NCI-H1105 treated with DMSO at 0.1 percent for 48 hours (cell line): ENCODE measurements at places on chromosomes 7 and 10.

DNA sequence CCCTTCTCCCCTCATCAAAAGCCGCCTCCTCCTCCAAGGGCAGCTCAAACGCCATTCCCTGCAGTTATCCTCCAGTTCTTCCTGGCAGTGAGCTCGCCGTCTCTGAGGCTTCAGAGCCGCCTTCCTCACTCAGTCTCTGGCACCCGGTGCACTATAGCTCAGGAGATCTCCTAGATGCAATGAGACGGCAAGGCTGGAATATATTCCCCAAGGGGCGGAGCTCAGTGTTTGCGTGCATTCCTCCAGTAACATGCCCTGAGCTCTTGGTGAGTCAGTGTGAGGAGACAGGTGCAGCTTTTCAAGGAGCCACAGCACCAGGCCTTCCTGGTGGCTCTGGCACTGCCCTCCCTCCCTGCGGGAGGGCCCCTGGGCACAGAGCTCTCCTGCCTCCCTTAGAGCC is 512.6 kb upstream of the FOXK1 start:
- no peak for DNase-seq

- no peak for DNase-seq
Measured at GRCh38 chr7:158495216-158495615, 92.4 kb downstream of the PTPRN2 start.

DNA sequence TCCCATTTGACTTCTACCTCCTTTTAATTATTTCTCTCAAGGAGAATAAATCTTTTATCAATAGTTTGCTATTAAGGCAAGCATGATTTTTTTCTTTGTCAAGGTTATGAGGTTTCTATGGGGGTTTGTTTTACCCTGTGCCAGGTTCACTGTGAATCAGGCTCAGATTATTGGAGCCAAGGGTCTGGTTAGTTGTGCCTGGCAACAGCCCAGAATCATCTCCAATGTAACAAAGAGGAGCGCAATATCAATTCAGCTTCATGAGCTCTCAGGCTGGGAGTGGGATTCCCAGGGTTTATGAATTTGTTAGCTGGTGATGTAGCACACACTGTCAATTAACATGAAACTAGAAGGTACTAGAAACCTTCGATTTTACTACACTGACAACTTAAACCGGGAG is 73.2 kb downstream of the AASS start:
- DNase-seq, result peak; percentile 11

DNA sequence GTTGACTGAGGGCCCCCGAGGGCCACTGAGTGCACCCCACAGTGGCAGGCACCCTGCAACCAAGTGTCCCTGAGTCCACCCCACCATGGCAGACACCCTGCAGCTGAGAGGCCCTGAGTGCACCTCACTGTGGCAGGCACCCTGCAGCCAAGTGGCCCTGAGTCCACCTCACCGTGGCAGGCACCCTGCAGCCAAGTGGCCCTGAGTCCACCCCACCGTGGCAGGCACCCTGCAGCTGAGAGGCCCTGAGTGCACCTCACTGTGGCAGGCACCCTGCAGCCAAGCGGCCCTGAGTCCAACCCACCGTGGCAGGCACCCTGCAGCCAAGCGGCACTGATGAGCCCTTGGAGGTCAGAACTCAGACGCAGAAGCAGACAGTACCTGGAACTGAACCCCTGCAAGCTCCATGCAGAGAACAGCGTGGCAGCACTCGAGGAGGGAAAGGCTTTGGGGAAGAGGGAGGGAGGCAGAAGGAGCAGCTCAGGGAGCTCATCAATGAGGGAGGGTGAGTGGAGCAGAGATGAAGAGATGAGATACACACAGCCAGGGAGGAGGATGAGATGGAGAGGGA is 156.5 kb downstream of the WDR37 start:
- DNase-seq, result no peak

DNA sequence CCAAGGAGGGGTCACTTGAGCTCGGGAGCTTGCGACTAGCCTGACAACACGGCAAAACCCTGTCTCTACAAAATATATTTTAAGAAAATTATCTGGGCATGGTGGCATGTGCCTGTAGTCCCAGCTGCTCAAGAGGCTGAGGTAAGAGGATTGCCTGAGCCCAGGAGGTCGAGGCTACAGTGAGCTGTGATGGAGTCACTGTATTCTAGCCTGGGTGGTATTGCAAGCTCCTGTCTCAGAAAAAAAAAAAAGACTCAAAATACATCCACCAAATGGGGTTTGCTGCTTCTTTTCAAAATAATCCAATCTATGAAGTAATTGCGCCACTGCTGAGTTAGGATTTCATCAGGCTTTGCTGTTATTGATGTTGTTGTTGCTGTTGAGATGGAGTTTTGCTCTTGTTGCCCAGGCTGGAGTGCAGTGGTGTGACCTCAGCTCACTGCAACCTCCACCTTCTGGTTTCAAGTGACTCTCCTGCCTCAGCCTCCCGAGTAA is 11.1 kb upstream of the VIM start:
- DNase-seq, result no peak

GRCh38 chr7:54811846-54812254 is 52.8 kb upstream of the SEC61G start:
- no peak for DNase-seq

- no peak for DNase-seq
Measured at GRCh38 chr7:30351286-30351685, 66.9 kb downstream of the ZNRF2 start.

DNA sequence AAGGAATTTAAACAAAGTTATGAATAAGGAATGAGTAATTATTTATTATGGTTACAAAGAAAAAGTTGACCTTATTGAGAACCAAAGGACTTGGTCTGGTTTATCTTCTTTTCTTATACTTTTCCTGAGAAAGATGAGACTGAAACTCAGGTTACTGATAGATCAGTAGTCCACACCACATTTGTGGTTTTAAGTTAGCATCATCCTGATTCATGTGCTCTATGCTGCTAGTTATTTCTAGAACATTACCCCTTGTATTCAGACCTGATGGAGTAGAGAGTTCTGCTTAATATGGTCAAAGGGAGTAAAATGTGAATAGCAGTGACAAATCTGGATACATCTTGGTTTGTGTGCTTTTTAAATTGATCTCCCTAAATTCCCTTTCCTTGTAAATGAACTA is 63.8 kb downstream of the FOXP2 start:
- no peak for DNase-seq

DNA sequence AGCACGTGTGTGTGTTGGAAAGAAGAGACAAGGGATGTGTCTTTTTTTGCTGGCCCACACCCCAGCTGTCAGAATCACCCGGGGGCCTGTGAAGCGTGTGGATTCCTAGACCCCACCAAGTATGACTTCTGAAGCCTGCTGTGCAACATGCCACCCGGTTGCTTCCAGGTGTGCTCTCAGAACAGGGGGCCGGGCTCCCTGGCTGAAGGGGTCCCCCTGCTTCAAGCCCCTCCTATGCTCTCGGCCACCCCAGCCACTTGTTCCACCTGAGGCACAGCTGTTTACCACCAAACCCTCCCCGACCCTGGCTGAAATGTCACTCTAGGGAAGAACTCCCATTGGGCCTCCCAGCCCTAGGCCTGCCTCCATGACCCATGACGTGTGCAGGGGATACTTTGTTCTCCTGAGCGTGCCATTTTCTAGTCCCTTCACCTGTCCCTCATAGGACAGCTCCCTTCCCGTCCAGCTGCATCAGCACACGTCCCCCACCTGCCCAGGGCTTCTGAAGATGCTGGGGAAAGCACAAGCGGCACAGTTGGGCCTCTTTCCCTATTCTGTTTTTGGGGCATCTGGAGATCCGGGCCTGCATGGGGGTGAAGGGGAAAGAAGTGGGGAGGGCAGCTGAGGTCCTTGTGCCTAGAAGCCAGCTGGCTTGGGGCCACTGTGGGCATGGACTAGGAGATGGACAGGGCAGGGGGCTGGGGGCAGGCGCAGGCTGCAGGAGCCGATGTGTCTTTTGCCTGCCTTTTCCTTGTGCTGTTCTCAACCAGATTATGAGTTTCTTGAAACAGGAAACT is 33.3 kb downstream of the CRHR2 start:
- DNase-seq, result no peak

GRCh38 chr10:106410331-106410730 is 754.2 kb downstream of the SORCS1 start:
- no peak for DNase-seq
